ENCODE measurements at places on chromosomes 2 and 18.
A peak's percentile ranks its signal among the peaks of the same experiment; 100 is the strongest.

DNA sequence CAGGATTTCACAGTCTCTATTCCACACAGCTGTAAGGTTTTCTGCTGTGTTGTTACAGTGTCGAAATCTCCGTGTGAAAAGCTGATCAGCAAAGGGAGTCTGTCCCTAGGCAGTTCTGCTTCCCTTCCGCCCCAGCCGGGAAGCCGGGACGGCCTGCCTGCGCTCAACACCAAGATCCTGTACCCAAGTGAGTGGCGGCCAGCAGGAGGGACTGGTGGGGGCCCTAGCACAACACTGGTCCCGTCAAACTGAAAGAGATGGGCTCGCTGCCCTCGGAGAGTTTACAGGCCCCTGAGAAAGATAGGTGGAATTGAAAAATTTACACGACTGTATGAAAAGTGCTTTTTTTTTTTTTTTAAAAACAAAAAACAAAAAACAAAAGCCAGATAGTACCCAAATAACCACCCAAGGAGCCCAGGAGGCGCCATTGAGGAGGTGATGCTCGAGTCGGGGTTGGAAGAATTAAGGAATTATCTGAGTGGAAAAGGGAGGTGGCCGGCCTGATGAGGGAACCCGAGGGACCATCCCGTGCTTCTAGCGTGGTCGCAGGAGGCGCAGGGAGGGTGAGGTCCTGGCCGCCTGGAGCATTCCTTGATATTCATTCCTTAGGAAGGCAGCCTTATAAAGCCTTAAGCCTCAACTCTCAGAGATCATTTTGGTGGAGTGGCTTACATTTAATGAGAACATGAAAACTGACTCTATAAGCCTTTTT, 96.7 kb downstream of the DGKD start:
- DNase-seq: no peak

DNA sequence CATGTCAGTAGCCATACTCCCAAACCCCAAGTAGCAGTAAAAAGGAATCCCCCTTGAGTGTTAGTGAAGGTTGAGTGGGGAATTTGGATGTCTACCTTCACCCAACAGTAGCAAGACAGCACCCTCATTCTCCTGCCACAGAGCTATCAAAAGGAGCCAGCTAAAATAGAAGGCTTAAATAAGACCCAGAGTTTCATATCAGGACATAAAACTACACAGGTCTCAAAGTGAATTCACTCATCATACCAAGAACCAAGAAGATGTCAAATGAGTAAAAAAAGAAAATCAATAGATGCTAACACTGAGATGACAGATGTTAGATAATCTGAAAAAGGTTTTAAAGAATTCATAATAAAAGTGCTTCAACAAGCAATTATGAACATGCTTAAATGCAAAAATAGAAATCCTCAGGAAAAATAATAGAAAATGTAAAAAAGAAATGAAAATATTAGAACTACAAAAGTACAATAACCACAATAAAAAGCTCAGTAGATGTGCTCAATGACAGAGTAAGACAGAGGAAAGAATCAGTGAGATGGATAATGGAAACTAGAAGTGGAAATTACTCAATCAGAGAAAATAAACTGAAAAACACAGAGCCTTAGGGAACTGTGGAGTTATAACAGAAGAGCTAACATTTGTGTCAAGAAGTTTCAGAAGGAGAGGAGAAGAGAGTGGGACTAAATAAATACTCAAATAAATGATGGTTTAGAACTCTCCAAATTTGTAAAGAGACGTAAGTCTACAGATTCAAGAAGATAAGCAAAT, 90.5 kb downstream of the EDAR start:
- DNase-seq: no peak

GRCh38 chr2:57333221-57333620, 713.4 kb upstream of the VRK2 start:
- DNase-seq: peak; percentile 3

DNA sequence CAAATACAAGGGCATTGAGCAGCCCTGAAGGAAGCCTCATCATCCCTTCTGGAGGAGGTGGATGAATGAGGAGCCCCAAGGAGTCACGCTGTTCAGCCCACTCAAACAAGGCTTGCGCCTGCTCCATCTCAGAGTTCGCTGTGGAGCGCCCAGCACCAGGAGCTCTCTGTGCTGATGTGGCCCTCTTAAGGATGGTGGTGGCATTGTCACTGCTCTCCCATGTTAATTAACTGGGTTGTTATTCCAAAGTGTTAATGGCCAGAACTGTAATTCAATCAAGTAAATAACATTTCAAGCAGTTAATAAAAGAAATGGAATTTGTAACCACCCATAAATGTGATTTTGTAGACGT, 726.0 kb upstream of the RAB6C start:
- DNase-seq: peak; percentile 19

DNA sequence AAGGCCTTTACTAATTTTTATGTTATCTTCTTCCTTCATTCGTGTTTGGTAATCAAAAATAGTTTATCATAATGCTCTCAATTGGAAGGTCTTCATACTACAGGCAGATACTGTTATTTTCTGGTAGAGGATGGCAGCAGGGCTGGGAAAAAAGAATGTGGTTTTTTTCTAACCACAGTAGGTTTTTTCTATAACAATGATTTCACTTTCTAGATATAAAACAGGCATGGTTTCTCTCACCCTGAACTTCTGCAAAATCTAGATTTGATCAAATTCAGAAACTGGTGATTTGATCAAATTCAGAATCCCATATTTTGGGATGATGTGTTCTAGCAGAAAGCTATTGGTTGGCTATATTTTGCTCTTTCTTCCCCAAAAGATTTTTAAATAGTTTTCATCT, 27.6 kb downstream of the BCL11A start:
- DNase-seq: no peak

GRCh38 chr2:75464348-75464946, 96.3 kb downstream of the EVA1A start:
- DNase-seq: peak; percentile 62

GRCh38 chr2:63788071-63788470, 53.6 kb upstream of the UGP2 start:
- peak; percentile 71 for DNase-seq

DNA sequence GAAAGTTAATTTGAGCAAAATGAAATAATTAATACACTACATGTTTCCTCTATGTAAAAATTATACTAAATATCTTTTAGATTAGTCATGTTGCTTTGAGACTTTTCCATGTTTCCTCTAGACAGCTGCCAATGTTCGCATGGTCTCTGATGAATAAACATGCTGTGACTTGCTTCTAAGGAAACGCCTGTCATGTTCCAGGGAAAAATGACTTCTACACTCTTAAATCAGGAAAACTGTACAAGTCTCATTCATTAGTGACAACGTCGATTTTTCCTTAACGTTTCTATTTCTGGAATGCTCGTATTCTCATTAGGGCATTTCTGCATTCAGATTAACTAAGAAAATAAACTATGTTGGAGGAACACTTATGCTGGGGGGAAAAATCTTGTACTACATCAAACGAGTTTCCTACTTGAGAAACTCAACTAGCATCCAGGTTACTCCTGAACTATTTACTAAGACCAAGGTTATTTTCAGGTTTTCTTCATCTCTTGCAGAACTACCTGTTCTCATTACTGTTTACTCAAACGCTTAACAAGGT, 1.6 kb downstream of the COBLL1 start:
- DNase-seq: peak; percentile 81

DNA sequence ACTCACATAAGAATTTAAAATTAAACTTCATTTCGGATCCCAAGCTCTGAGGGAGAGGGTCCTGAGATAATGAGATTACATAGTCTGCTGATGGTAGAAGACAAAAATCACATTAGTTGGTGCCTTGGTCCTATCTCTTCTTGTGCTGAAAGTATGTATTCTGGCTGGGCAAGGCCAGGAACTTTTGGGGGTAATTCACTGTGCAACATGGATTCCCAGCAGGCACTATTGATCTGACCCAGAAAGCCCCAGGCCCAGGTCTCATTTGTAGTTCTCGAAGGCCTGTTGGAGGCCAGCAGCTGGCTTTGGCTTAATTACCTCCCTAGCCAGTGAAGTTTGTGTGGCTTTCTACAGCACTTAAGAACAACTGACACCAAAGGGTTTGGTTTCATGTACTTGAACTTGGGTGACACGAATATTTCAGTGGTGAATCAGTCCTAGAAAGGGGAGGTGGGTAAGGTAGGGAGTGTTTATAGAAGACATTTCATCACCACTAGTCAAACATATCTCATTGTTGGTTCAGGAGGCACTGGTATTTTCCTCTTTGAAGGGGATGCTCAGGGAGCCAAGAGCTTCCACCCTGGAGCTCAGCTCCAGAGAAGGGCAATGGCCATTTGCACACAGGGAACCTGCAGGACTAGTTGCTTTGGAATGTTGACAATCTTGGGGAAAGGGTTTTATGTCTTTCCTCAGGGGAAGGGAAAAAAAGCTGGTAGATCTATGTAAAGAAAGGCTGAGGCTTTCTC, 217.8 kb downstream of the OSR1 start:
- DNase-seq: peak; percentile 93

DNA sequence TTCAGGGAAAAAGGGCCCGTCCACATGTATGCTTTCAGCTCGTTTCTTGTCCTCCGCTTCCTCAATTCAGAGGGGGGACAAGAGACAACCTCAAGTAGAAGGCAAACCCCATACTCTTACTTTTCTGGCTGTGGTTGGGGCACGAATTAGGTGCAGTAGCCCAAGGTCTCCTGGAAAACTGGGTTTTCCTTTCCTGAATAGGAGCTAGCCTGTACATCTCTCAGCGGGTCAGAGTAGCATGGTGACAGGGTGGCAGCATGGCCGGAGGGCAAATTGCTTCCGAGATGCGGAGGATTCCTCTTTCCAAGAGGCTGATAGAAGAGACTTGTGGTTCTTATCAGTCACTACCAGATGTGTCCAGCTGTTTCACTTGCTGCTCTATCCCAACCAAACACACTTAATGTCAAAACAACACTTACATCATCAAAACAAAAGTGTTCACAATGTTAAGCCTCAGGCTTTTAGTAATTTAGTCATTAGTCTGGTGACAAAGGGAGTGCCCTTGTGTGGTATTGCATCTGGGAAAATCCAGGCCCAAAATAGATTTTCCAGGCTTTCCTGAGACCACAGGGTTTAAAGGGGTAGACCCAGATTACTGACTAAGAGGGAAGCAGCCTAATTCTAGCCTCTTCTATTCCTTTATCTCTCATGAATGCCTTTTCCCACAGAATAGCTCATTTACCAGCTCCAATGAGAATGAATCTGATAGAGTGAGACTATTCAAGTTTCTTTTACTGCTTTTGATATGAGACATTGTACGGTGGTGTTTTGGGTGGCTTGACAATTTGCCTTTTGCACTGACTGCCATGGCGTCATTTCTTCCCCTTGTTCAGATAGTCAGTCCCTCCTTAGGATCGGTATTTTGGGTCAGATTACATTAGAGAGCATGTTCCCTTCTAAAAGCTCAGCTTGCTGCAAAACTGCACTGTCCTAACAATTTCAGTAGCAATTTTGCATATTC, 162.0 kb downstream of the LTBP1 start:
- DNase-seq: peak; percentile 73

DNA sequence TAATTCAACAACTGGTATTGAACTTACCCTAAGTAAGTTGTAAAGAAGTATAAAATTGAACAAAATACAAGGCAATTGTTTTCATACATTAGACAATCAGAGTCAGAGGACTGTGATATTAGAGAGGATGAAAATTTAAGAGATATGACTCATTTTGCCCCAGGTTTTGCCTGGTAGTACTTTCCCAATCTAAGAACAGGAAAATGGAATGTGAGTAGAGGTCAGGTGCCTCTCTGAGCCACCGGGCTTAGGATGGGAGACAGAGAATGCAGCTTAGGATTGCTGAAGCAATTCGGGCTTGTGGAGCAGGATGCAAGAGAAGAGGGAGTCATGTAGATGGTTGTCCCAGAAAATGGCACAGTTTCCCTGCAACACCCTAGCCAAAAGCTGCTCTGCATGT, 219.7 kb upstream of the CHST9 start:
- no peak for DNase-seq

DNA sequence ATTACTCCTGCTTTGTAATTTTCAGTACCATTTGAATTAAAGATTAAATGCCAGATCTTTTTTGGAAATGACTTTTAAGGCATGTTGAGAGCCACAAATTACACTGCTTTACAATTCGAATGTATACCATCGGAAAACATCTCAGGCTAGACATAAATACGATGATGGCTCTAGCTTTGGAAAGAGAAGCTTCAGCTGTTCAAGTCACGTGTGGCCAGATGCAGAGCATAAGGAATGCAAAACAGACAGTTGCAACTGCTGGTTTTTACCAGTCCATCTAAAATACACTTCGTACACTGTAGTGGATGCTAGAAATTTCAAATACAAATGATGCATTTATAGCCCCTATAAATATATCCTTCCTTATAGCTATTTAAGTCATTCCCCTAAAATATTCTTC, 8.0 kb downstream of the ZNF516 start:
- DNase-seq: no peak

- DNase-seq: no peak
Observed at GRCh38 chr2:102932501-102932900, 170.7 kb downstream of the TMEM182 start.

- DNase-seq: no peak
Observed at GRCh38 chr2:134636714-134637113, 82.1 kb downstream of the TMEM163 start.

GRCh38 chr2:190762566-190762965, 113.7 kb downstream of the NAB1 start:
- no peak for DNase-seq

- DNase-seq: peak; percentile 50
Observed at GRCh38 chr2:151437630-151438029, 27.9 kb downstream of the RIF1 start.

DNA sequence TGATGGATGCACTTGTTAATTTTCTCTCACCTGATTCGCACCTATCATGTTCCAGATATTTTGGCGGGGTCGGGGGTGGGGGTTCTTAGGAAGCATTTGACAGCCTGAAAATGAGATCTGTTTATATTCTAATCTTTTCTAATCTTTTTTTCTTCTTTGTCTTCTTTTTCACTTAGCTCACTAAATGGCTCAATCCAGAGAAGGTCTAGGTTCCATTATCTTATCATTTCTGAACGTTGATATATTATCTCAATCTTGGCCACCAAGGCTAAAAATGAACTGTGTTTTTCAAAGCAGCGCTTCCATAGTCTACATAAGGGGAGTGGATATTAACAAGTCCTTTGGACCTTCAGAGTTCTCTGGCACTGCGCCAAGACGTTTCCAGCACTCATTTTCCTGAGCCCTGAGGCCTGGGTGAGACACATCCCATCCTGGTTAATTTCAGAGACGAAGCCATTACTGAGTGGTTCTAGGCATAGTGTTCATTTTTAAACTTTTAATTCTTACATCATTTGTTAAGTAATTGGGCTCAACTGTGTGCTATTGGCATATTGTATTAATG, 229.0 kb downstream of the SOX11 start:
- DNase-seq: no peak

DNA sequence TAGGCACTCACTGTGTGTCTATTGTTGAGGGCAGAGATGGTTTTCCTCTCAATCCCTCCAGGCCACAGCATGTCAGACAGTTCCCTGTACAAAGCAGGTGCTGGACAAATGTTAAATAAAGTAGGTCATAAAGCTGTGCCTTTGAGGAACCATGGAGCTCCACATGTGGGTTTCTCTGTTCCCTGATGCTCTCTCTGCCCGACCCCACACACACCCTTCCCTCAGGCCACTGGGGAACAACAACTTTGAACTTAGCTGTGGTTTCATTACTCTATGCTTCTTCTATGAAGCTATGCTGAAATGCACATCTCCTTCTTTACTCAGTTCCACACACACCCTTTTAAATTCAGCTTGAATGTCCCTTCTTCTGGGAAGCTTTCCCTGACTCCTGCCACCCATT, 415.3 kb downstream of the HRH4 start:
- DNase-seq: no peak

Data from cardiac fibroblast (primary cell).